Stimulated activated CD8-positive, alpha-beta memory T cell treated with anti-CD3 and anti-CD28 coated beads, Interleukin-12 subunit alpha, Interleukin-12 subunit beta, amount 100 ng/mL, for 1 hour (primary cell): ENCODE measurements at places on chromosomes 2 and 18.

DNA sequence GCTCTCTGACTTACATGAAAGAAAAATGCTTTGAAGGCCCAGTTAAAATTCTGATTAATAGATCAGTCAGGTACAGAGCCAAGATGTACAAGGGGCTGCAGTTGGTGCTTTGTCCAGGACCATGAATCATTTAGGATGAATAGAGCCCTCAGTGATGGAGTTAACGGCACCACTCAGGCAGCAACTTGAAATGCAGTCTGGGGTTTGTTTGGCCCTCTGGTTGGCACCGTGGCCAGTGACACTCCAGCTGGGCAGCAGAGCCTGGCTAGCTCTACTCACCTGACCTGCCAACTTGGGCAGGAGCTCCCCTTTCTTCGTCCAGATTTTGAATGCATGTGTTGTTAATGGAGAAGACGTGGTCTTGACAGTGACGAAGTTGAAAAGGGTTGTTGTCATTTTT is 493.0 kb upstream of the ACVR2A start:
- no peak for DNase-seq

- no peak for DNase-seq
Observed at GRCh38 chr2:170077830-170078569, 99.9 kb upstream of the MYO3B start.

GRCh38 chr2:17362956-17363355 is 155.3 kb downstream of the RAD51AP2 start:
- no peak for DNase-seq

DNA sequence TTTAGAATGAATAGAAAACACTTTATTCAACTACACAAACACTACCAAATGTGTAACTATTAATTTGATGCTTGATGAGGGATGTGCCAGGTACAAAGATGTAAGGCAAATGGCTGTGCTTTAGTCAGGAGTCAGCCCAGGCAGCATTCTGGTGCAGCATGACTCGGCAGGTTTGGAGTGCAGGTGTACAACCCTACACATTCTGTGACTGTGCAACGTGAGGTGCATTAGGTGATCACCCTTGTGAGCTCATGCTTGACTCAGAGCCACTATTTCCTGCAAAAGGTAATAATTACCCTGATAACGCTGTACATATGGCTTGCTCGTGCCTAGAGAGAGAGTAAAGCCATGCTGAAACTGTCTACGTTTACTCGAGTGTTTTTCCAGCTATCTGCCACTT is 288.7 kb upstream of the DSEL start:
- DNase-seq, result no peak

DNA sequence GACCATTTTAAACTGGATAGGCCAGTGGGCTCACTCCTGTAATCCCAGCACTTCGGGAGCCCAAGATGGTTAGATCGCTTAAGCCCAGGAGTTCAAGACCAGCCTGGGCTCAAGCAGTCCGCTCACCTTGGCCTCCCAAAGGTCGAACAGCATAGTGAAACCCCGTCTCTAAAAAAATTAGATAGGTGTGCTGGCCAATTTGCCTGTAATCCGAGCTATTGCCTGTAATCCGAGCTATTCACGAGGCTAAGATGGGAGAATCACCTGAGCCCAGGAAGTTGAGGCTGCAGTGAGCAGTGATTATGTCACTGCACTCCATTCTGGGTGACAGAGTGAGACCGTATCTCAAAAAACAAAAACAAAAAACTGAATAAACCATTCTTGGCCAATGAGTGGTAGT is 52.6 kb upstream of the EMILIN2 start:
- DNase-seq, result no peak

DNA sequence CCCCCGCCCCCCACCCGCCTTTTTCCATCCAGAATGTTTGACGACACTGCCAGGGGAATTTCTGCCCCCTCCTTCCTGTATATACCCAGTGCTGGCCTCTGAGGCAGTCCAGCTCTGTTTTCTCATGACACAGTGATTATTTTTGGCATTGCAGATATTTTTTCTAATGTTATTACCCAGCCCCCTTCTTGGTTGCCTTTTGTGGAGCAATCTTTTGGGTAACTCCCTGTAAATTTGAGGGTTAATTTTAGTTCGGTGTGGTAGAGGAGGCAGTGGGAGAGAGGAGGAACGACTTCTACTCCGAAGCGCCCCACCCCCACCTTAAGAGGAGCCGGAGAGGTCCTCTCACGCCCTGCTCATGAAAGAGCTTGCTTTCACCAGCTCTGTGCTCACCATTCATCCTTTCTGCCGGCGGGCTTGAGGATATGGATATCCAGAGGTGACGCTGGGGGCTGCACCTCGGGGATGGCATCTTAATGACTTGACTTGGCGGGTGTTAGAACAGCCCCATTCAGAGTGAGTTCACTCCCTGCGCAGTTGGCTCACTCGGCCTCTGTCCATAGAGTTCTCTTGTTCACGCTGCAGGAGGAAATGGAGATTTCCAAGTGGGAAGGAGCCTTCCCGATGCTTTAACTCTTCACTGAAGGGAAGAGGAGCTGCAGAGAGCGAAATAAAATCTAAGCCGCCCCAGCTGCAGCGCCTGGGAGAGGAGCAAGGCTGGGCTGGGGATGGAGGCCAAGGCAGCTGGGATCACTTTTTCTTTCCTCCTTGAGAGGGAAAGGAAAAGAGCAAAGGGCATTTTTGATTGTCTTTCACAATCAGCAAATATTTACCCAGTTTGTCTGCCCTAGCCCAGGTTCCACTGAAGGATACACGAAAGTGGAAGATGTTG is 38.4 kb downstream of the EPAS1 start:
- DNase-seq, result no peak

DNA sequence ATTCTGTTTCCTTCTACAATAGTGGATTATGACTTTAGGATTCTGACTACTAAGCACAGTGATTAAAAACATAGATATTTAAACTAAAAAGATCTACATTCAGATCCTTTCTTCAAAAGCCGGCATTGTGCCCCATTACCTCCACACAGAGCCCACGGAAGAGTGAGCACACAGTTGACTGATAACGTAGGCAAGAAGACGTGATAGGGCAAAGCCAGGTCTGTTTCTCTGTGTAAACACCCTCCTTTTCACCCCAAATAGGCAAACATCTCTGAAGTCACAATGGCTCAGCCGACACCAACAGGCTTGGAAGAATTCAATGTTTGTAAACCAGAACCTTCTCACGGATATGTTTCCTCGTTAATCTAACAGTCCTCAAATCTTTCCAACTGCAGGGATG is 302.9 kb downstream of the CMPK2 start:
- no peak for DNase-seq

- no peak for DNase-seq
Observed at GRCh38 chr18:48863432-48864065, 87.2 kb downstream of the SMAD7 start.

DNA sequence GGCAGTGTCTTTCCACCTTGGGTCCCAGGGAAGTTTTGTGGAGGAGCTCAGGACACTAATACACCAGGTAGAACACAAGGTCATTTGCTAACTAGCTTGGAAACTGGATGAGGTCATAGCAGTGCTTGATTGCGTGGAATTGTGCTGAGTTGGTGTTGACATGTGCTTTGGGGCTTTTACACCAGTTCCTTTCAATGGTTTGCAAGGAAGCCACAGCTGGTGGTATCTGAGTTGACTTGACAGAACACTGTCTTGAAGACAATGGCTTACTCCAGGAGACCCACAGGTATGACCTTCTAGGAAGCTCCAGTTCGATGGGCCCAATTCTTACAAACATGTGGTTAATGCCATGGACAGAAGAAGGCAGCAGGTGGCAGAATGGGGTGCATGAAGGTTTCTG is 5.9 kb downstream of the CTLA4 start:
- no peak for DNase-seq

DNA sequence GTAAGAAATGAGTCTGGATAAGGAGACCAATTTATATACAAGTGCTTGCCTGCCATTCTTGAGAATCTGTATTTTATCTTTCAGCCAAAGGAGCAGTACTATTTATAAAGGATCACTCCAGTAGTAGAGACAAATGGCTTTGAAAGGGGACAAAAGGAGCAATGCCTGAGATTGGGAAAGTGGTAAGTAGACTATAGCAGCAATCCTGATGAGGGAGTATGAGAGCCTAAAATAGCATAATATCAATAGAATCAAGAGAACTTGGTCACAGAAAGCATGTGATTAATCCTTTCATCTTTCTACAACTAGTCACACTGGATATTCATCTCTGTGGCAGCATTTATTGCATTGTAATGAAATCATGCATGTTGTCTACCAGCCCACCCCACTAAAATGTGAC is 20.2 kb downstream of the NRXN1 start:
- DNase-seq, result no peak

DNA sequence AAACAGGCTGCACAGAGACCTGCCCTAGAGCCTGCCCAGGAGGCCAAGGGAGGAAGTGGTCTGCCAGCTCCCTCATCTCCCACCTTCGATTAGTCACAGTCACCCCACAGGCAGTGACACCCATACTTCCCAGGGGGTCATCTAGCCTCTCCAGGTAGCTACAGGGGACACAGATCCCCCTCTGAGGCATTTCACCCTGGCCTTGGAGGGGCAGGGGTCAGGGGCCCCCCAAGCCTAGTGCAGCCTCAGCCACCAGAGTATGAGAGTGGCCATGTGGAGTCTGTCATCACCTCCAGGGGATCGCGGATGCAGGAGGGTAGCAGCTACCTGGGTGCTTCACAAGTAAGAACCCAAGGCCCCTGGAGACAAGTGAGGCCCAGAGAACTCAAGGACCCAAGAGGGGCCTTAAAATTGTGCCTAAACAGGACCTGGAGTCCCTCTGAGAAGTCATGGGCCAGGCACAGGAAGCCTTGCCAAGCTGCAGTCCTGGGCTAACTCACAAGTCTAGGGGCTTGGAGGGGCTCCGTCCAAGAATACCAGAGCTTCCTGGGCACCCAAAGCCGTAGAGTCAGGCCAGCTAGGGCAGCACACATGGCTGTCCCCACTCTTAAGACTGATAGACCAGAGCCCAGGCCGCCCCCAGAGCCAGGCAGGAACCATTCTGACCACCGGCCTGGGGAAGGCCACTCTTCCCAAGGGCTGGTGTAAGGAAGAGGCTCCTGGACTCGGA is 354.3 kb upstream of the ID2 start:
- DNase-seq, result no peak

GRCh38 chr2:71453404-71454220 is at the start of gene DYSF:
Gene DYSF, plus strand, starts transcription at chr2:71453561.
- no peak for DNase-seq

DNA sequence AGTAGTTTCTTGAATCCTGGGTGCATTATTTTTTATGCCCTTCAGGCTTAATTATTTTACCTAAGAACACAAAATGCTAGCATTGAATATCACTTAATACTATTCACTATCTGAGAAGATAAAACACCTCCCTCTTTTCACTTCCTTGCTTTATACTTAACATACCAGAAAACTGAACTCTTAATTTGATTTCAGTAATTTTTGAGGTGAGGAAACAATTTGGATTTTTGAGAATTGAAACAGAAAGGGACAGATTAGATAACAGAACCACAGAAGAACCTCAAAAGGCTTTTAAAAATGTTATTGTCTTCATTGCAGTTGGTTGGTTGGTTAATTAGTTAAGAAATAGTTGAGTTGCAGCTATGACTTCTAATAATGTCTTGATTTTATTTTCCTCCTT is 69.5 kb downstream of the GPD2 start:
- no peak for DNase-seq

DNA sequence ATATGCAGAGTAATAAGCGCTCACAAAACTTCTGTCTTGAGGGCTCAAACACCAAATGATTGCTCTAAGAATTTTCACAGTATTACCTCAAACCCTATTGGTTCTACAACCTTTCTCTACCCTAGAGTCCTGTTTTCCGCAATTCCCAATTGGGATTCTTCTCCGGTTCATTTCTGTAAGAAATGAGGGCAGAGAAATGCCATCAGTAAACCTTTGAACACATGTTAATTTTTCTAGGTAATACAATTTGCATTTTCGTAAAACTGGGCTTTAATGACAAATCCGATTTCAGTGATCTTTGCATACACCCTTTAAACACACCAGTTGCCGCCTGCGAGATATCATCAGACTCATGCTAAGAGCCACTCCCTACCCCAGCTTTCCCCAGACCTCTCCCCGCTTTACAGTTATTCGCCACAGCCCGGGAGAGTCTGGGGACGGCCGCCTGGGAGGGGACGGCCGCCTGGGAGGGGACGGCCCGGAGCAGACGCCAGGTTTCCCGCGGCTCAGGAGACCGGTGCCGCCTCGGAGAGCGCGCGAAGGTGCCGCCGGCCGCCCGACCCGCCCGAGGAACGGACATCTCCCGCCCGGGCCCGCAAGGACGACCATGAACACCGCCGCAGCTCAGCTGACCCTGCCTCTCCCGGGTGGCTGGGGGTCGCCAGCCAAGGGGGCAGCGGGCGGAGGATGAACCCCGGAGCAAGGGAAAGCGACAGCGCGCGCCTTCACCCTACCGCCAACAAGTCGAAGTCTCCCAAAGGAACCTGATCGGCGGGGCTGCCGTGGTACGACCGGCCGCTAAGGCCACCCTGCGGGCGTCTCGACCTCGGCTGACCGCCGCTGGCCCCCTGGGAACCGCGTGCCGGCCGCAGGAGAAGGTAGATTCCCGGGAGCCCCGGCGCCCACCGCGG is 463 bp downstream of the SMC6 start:
- peak; percentile 7 for DNase-seq

DNA sequence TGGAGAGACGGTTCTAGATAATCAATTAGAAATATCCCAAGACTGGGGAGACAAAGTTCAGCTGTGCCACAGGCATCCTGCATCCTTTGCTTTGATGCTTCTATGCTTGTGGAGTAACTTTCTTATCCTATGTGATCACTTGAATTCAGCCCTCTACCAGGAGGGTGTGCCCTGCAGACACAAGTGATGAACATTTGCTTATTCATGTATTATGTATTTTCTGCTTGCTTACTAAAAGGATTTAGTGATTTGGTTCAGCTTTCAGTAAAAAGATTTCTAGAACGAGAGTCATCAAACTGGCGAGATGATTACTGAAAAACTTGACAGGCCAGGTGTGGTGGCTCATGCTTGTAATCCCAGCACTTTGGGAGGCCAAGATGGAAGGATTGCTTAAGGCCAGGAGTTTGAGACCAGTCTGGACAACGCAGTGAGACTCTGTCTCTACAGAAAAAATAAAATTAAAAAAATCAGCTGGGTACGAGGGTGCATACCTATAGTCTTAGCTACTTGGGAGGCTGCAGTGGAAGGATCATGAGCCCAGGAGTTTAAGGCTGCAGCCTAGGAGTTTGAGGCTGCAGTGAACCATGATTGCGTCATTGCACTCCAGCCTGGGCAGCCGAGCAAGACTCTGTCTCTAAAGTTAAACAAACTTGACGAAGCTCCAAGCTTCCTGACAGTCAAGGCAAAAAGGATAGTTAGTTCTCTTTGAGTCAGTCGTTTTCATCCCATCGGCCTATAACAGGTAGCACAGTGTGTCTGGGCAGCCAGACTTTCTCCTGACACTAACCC is 13.3 kb downstream of the HK2 start:
- no peak for DNase-seq
